CD4-positive, alpha-beta T cell treated with Interleukin-12 subunit alpha and Interleukin-12 subunit beta, for 1 hour (primary cell): ENCODE measurements at places on chromosomes 7 and 10.

GRCh38 chr7:105002-105401 lies 87.4 kb upstream of the FAM20C start:
- no peak for DNase-seq

- no peak for DNase-seq
These were observed 62.5 kb downstream of the HIPK2 start for GRCh38 chr7:139715194-139715815.

DNA sequence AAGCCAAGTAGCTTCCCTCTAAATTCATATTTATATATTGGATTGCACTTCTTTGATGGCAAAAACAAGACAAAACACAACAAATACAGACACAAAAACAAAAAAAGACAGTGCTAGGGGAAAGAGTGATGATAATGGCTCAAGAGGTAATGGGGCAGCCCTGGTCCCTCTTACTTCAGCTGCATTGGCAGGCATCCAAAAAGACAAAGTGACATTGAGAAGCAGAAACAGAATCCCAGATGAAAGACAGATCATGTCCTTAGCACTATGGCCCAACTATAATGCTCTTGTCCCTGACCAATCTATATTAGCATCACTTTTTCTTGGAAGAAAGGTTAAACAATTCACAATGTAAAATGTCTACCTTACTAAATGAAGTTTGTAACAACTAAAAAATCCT lies 76.2 kb downstream of the GPR85 start:
- no peak for DNase-seq

- no peak for DNase-seq
These were observed 143.4 kb downstream of the TMEM168 start for GRCh38 chr7:112646783-112647182.

- DNase-seq, result no peak
These were observed 427.9 kb upstream of the CELF2 start for GRCh38 chr10:10589540-10590303.

GRCh38 chr10:123157210-123157609 lies 3.0 kb downstream of the BUB3 start:
- DNase-seq, result no peak

DNA sequence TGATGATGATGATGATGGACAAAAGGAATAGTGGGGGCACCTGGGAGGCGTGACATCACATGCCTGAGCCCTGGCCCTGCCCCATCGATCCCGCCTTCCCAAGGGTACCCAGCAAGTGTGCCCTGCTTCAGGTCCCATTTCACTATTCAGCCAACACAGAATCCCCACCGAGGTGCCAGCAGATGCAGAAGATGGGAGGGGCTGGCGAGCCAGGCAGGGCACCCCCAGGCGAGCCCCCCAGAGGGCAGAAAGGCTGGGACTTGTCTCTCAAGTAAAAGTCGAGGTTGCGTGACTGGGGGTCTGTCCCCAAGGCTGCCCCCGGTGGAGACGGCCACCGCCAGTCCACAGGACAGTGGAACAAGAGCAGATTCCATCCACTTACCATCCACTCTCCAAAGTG lies 57.5 kb downstream of the INSIG1 start:
- DNase-seq, result no peak

- DNase-seq, result no peak
These were observed 24.2 kb upstream of the PRKAG2 start for GRCh38 chr7:151900986-151901621.

GRCh38 chr10:22333167-22333974 lies 11.9 kb upstream of the SPAG6 start:
- DNase-seq, result peak; percentile 63

- DNase-seq, result no peak
These were observed 115.4 kb upstream of the ADO start for GRCh38 chr10:62688971-62689700.

DNA sequence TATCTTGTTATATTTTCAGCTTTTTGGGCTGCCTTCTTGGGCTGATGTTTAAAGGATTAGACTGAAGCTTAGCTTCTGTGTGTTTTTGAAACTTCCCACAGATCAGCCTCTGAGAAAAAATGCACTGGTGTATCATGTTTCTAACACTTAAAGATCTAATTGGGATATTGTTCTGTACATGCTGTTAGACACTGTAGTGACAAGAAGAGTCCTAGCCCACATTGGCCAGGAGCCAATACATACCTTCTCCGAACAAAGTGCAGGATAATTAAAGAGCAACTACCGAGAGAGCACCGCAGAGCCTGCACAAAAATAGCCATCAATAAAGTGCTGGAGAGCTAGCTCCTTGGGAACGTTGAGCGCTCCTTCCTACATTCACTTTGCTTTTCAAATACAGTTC lies 289.4 kb upstream of the SP8 start:
- DNase-seq, result no peak

DNA sequence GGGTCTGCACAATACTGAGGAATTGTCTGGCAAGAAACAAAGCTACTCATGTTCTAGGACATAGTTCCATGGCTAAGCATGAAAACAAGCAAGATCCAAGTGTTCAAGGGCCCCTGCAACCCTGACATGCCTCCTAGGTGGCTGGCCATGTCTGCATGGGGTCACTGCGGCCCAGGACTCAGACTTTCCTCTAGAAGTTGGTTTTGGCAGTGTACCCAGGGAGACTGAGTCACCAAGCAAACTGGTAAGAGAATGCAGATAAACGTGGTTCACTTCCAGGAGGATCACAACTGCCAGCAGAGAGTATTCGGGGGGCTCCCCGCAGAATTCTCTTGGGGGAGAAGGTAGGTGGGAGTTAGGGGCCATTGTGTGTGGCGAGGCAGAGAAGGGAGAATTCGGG lies 7.4 kb upstream of the PFKFB3 start:
- no peak for DNase-seq

DNA sequence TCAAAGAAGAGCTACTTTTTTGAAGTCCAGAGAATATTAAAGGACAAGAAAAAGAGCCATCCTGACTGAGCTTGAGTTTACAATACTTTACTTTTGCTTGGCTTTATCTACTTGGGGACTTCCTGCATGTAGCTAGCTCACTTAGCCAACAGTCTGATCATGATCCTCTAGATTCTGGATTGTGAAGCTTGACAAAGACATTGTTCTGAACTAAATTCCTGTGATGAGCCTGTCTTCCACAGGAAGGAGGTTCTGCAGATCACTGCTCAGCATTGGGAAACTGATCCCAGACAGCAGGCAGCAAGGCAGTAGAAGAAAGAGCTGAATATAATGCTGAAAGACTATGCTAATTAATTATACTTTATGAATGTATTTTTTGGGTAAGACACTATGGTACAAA lies 296.4 kb downstream of the DGKB start:
- DNase-seq, result no peak

- DNase-seq, result no peak
These were observed 21.5 kb downstream of the LRRN3 start for GRCh38 chr7:111112439-111112838.

DNA sequence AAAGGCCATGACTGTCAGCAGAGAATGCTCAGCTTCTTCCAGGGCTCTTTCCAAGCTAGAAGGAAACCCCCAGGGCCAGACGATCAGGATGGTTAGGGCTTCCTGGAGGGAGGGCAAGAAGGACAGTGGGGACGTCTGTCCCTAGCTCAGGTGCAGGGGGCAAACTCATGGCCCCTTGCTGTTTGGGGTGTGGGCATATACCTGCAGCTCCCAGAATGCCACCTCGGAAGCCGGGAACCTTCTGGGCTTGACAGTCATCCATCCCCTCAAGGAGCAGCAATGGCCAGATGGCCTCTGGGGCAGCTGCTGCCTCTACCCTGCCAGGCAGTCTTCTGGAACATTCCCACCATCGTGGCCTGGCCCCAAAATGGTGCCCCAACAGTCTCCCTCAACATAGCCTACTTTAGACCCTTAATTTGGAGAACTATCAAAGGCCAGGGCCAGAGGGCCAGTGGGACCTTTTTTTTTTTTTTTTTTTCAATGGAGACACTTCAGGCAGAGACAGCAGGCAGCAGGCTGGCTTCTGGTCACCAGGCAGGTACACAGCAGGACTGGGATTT lies 40.2 kb upstream of the ZMIZ1 start:
- DNase-seq, result no peak

DNA sequence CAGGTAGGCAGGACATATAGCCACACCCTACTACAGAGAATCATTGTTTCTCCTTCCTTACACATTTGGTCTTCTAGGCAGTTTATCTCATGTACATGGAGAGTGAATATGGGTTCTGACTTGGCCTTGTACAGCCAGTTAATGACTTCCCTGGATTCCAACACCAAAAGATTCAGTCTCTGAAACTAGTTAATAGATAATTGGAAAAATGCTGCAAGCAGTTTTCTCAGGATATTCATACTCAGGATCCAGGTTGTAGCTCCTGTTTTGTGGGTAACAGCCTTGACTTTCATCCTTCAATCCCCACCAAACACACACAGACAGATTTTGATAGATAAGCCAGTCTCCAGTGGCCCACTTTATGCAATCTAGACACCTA lies 690.2 kb downstream of the NRG3 start:
- no peak for DNase-seq

- no peak for DNase-seq
These were observed 186.9 kb upstream of the MYO3A start for GRCh38 chr10:25747084-25747483.

GRCh38 chr7:52297128-52297527 lies 738.3 kb upstream of the POM121L12 start:
- DNase-seq, result no peak

- DNase-seq, result no peak
These were observed 1064.9 kb downstream of the NXPH1 start for GRCh38 chr7:9498303-9498702.

- DNase-seq, result no peak
These were observed 161.9 kb downstream of the DNAJB6 start for GRCh38 chr7:157498657-157499056.

DNA sequence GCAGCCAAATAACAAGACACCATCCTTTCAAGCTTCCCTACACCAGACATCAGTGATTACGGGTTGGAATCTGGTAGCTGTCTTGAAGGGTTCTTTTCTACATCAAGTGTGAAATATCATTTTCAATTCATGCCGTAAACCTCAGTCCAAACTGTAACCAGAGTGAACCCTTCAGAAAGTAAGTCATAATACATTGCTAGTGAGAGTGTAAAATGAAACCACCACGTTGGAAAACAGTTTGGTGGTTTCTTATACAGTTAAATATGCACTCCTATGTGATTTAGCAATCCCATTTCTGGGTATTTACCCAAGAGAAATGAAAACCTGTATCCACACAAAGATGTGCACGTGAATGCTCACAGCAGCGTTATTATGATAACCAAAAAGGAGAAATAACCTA lies 25.6 kb upstream of the ZC3HAV1L start:
- DNase-seq, result no peak

- DNase-seq, result peak; percentile 59
These were observed at the start of gene ZNF365 for GRCh38 chr10:62373995-62374861. ZNF365 (plus strand) TSS chr10:62374369; CDS start chr10:62376194, 1,825 bp downstream.

DNA sequence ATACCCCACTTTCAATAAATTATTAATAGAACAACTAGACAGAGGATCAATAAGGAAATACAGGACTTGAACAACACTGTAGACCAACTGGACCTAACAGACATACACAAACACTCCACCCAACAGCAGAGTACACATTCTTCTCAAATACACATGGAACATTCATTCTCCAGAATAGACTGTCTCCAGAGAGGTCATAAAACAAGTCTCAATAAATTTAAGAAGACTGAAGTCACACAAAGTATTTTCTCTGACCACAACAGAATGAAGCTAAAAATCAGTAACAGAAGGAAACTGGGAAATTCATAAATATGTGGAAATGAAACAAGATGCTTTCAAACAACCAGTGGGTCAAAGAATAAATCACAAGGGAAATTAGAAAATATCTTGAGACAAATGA lies 119.8 kb downstream of the SMURF1 start:
- no peak for DNase-seq

- DNase-seq, result no peak
These were observed 274.1 kb upstream of the COBL start for GRCh38 chr7:51590746-51591145.

GRCh38 chr7:91993976-91994375 lies 53.3 kb downstream of the AKAP9 start:
- no peak for DNase-seq

GRCh38 chr7:114081606-114082425 lies 163.0 kb upstream of the PPP1R3A start:
- peak; percentile 30 for DNase-seq

DNA sequence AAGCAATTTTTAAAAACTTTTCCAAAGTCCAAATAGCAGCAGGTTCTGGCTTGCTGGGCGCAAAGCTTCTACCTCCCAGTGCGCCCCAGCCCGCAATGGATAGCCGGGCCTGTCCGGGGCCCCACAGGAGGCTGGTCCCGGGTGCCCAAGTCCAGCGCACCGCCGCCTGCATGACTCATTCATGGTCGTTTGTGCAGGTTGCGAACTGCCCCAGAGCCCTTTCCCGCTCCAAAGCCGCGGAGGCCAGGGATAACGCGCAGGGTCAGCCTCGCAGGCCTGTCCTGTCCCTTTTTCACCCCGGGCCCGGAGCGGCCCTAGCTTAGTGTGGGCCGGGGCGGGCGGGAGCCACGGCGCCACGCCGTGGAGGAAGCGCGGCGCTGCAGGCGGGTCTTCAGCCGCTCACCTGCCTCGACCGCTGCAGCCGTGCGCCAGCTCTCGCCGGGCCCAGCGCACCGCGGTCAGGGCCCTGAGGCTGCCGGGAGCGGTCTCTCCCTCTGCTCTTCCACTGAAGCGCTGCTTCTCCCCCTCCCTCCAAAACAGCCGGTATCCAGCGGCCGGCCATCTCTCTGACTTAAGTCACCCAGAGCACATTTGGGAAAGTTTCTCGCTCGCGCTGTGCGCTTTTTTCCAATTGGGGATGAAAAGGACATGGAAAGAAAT lies 1.7 kb upstream of the EGR2 start:
- peak; percentile 74 for DNase-seq
